ENCODE measurements at places on chromosomes 6 and 20.

GRCh38 chr6:47235964-47236760 lies 73.5 kb downstream of the TNFRSF21 start:
- DNase-seq: no peak

DNA sequence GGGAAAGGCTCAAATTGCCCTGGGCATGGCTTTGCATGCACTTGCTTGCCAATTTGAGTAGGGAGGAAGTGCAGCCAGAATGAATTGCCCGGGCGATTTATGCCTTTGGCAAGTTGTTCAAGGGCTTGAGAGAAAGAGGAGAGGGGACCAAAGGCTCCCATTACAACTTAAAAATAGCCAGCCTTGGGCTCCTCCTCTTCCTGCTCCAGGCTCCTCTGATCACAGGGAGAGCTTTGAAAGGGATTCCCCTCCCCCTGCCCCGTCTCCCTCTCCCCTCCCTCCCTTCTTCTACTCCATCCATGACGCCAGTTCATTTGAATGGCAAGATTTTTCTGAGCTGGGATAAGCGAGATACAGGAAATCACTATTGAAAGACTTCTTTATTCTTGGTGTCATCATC lies 304.9 kb upstream of the JAG1 start:
- no peak for DNase-seq

DNA sequence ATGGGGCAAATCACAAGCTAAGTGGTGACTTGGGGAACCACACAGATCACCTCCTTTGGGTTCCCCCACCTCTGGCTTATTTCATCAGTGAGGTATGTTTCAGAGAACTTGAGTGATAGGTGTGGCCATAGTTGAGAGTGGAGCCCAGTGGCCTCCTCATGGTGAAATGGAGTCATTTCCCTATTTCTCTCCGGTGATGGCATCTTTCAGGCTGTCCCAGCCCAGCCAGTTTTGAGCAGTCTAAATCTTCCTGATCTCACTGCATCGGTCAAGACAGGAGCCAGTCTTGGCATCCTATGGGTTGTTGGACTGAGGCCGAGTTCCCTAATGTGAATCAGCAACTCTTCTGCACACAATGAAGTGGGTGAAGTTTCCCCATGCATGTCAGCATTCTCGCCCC lies 132.4 kb downstream of the EYA2 start:
- DNase-seq: no peak

DNA sequence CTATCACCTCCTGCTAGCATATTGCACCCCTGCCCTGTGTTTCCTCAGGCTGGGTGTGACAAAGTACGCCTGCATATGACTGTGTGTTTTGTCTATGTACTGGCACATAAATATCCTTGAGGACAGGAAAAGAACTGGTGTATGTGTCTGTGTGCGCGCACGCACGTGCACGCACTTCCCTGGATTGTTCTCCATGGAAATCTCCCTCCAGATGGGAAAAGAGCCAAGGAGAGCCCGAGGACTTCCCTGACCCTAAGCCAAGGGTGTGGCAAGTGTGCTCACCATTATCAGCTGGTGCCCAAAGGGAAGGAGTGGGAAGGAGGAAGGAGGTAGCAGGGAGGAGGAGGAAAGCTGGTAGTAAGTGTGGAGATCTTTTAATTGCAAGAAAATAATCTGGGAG lies 117.6 kb downstream of the HIVEP2 start:
- DNase-seq: no peak

GRCh38 chr20:2515203-2515602 lies 6.5 kb upstream of the ZNF343 start:
- no peak for DNase-seq

GRCh38 chr6:89895276-89895874 lies 1.1 kb downstream of the GJA10 start:
- peak; percentile 39 for DNase-seq

DNA sequence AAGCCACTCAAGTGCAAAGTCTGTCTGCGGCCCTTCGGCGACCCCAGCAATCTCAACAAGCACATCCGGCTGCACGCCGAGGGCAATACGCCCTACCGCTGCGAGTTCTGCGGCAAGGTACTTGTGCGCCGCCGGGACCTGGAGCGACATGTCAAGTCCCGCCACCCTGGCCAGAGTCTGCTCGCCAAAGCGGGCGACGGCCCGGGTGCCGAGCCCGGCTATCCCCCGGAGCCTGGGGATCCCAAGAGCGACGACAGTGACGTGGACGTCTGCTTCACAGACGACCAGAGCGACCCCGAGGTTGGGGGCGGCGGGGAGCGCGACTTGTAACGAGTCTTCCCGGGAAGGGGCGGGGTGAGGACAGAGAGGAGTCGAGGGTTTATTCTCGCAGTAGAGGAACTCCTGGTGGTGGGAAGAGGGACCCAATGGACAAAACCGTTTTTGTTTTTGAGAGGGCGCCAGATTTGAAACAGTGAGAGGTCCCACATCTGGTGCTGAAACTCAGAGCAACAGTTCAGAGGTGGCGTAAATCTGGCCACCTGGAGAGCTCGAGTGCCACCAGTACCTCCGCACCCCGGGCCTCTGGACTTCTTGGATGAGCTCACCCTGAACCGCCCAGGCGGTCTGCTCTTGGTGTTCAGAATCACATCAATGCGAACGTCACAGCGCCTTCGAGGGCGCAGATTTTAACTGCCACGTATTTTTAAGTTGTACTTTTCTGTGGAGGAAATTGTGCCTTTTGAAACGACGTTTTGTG lies 8.0 kb downstream of the PRDM13 start:
- DNase-seq: no peak

DNA sequence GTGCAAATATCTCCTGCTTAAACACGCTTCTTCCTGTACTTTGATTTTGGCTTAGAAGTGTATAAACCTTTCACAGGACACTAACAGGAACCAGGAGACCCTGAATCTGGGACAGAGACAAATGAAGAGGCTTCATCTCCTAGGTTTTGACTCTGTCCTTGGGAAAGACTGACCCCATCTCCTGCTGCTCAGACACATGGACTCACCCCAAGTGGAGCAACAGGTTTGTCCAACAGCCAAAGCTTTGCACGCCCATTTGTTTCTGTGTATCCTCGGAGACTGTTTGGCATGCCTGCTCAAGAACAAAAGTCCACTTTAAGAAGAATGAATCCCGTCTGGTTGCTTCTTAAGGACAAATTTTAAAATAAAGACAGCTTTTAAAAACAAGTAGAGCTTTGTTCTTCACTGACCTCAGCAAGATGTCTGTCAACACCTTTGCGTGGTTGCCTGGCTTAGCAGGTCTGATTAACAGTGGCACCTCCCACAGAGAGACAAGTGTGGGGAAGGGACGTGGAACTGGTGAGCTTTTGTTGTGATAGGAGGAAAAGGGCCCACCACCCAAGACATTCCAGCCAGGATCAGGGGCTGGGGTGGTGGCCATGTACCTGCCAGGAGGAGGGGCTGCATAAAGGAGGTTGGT lies 202.6 kb downstream of the SOD2 start:
- no peak for DNase-seq

DNA sequence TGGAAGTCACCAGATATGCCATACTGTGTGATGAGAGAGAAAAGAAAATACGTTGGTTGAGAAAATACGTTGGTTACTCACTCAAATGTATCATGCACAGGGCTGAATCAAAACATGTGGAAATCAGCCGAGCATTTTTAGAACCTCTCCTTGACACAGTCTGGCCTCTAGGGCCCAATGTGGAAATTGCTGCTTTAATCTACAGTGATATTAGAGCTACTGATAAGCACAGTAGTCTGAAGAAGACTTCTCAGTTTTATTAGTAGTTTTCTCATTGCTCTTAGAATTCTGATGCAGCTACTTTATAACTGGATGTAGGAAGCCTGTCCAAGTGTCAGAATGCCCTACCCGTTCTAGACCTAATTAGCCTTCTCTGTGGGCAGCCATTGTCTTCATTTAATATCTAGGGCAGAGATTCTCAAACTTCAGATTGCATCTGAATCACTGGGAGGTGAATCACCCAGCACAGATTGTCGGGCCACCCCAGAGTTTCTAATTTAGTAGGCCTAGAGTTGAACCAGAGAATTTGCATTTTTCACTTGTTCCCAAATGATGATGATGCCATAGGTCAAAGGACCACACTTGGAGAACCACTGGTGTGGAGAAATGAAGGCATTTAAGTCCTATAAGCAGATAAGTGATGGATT lies 229.1 kb downstream of the PLCB1 start:
- DNase-seq: no peak

DNA sequence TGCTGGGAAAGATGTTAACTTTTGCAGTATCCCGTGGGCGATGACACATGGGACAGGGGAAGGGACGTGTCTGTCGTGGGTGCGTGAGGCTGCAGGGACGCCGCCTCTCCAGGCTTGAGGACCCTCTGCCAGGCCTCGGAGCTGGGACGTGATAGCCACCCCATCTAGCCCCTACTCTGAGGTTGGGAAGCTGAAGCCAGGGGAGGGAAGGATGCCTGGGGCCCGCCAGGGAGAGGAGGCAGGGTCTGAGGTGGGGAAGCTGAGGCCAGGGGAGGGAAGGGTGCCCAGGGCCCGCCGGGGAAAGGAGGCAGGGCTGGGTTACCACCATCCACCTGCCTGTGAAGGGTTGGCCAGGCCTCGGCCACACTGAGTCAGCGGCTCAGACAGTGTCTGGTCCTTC lies 38.2 kb upstream of the GATA5 start:
- DNase-seq: no peak

GRCh38 chr20:13455713-13456112 lies 183.0 kb downstream of the TASP1 start:
- no peak for DNase-seq

DNA sequence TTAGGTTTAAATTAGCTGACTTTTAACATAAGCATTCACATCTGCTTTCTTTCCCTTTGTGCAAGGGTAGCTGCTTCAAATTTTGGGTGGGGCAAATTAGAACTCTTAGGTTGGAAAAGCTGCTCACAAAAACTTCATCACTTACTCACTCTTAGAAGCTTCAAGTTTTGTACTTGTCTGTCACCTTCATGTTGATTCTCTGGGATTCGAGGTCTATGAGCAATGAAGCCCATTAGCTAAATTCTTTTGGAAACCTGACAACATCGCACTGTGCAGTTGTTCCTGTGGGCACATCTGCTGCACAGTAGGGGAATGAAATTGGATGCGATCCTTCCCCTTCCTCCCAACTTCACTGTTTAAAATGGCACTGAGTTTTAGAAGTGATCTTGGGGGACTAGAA lies 156.1 kb downstream of the UBE3D start:
- DNase-seq: no peak

- DNase-seq: no peak
These were observed 176.1 kb downstream of the ID4 start for GRCh38 chr6:20013066-20013861.

DNA sequence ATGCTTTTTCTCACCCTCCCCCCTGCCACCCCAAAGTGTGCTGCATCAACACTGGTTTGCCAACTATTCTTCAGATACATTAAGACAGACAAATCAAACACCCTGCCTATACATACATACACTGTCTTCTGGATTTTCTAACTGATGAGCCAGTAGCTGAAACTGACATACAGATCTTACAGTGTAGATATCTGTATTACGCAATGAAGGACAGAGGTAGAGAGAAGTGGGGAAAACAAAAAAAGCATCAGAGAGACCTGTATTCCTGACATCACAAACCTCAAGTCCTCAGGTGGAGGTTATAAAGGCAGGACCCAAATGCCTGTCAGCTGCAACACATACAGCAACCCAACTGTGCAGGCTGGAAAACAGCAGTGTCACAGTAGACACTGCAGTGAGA lies 535.4 kb downstream of the HACE1 start:
- no peak for DNase-seq

DNA sequence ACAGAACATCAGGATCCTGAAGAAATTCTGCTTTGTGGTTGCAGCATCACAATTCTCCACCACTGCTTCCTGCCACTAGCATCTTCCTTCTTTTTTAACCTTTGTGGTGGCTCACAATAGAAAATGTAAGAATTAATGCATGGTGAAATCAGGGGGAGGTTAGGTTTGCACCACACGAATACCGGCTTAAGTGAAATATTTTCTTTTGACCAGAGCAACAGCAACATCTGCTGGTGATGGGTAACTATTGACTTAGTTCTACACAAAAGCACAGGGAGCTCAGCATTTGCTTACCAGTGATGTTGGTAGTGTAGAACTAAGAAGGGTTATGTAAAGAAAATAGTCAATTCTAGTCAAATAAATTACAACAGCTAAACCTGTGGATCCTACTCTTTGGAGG lies 280.5 kb downstream of the SYNE1 start:
- DNase-seq: no peak

GRCh38 chr6:39724787-39725631 lies at the start of gene KIF6:
Gene KIF6, minus strand, starts transcription at chr6:39725408. Its CDS starts 98 bp downstream, at chr6:39725310.
- DNase-seq: peak; percentile 66

GRCh38 chr6:22071270-22072041 lies 225.4 kb downstream of the PRL start:
- peak; percentile 39 for DNase-seq

- no peak for DNase-seq
These were observed 140.4 kb upstream of the CITED2 start for GRCh38 chr6:139514819-139515218.

GRCh38 chr20:20210327-20210726 lies 157.6 kb upstream of the INSM1 start:
- DNase-seq: no peak

- DNase-seq: peak; percentile 87
These were observed 111.4 kb upstream of the ARMC2 start for GRCh38 chr6:108736832-108737231.

- DNase-seq: no peak
These were observed 159.2 kb downstream of the CD109 start for GRCh38 chr6:73854998-73855718.

- no peak for DNase-seq
These were observed 7.3 kb downstream of the ADA start for GRCh38 chr20:44644230-44644617.

DNA sequence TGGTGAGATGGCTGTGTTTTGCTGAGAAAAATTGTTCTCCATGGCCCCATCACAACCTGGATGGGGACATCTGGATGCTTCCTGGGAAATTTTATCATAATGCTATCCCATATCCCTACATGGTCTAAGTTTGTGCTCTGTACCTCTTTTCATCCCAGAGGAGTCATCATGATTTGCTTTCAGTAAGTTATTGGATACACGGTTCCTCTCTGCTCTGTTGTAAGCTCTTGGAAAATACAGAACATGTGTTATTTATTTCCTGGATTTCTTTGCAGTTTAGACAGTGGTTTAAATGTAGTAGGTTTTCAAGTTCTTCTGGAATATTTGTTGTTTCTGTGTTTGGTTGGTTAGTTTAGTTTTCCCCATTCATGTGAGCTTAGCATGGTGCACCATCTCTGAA lies 129.2 kb upstream of the ECI2 start:
- DNase-seq: no peak

- DNase-seq: no peak
These were observed 375.2 kb upstream of the PLCB4 start for GRCh38 chr20:8693709-8694108.

DNA sequence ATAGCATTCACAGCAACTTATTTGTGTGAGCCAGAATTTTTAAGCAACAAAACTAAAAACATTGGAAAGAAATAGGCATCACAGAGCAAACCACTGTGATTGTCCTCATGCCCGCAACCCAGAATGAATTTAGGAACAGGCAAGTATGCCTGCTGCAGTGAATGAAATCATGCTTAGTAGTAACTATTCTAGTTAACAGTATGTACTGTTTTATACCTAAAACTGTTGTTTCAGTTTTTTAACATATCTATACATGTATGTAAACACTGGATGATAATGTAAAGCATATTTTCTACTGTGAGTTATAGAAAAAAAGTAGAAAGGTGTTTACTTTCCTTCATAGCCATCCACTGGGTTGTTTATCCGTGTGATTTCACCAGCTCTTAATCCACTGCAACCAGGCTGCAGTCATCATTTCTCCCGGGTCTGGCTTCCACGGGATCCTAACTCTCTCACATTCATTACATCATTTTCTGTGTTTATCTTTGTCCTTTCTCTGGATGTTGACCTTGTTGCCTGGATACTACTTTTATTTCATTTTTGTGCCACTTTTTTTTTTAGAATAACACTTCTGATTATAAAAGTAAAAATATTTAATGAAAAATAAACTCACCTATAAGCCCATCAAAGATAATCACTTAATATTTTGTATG lies 3.6 kb upstream of the ARFGEF3 start:
- DNase-seq: no peak

All from retinal pigment epithelial cell (primary cell).